ENCODE measurements at places on chromosomes 11 and 22.

- peak; percentile 54 for DNase-seq
These were observed 23.0 kb downstream of the ZFTA start for GRCh38 chr11:63745304-63746170.

- DNase-seq, result peak; percentile 73
These were observed 29.1 kb upstream of the TXNRD2 start for GRCh38 chr22:19970479-19971275.

GRCh38 chr11:130458410-130458729 lies 9.9 kb downstream of the ADAMTS15 start:
- no peak for DNase-seq

GRCh38 chr22:22698263-22698750 lies 53.9 kb downstream of the GGTLC2 start:
- no peak for DNase-seq

GRCh38 chr22:43825651-43826050 lies 13.5 kb upstream of the EFCAB6 start:
- DNase-seq, result no peak

GRCh38 chr22:28893810-28894209 lies 10.4 kb downstream of the ZNRF3 start:
- DNase-seq, result no peak

DNA sequence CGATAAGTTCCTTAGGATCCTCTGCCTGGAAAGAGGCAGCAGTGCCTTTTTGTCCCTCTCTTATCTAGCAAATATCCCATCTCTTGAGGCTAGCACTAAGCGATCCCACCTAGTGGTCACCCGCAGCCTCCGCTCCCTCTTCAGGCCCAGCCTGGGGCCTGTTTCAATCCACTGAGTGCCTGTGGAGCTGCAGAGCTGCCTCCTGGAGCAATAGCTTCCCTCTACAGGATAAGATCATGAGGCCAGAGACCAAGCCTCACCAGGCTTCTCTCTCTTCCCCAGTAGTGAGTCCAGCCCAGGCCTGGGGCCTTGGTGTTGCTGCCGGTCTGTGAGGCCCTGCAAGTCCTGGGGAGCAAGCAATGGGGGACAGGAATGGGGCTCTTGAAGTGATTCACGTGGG lies 65.8 kb downstream of the SLC22A12 start:
- no peak for DNase-seq

DNA sequence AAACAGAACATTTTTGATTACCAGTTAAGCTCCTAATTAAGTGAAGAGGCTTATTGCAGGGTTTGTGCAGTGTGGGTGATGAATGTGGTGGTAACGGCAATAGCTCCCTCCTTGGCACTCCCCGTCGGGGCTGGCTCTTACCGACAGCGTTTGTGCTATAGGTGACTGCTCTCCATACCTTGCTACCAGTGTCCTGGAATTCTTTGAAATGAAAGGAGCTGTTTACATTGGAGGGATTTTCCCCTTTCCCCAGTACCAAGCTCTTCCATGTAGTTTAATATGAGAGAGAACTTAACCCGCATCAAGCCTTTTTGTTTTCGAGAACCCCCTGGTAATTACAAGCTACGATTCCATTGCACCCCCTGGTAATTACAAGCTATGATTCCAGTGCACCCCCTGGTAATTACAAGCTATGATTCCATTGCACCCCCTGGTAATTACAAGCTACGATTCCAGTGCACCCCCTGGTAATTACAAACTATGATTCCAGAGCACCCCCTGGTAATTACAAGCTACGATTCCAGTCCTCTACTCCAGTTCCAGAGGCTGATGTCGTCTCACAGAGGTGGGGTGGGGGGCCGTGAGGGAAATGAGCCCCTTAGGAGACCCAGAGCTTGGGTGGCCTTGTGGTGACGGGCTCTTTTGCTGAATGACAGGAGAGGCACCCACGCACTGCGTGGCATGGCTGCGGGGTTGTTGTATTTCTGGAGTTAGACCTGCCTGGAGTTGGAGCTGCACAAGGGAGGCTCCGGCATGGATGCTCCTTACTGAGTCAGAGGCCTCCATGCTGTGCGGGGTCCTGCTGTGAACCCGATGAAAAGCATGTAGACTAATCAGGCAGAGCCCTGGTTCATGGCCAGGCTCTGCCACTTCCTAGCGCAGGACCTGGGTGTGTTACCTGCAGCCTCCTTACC lies 205.3 kb downstream of the TBC1D22A start:
- no peak for DNase-seq

- no peak for DNase-seq
These were observed 30.0 kb upstream of the SMCO4 start for GRCh38 chr11:93573184-93573583.

DNA sequence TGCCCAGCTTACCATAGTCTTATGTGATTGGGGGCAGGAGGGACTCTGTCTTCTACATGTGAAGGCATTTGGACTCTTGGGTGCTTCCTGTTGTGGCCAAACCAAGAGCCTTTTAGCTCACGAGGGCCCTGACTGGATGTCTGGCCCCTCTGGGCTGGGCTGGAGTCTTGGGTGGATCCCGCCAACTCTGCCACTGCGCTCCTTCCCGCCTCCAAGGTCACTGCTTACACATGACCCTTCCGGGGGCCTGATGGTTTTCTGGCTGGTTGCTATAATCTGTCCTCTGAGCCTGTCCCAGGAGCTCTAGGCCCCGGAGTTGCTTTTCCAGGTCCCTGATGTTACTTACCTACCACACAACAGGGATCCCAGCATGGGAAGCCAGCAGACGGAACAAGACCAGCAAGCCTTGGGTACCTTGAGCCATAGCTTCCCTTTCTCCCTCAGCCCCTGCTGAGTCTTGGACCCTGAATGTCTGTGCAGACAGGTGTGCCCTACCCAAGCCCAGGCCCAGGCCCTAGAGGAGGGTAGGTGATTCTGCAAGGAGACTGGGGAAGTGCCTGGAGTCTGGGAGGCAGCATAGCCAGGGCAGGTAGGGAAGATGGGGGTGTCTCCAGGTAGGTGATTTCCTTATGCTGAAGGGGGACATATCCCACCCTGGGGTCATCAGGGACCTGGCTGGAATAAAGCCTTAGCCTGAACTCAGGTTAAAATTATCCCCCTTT lies 100.3 kb downstream of the TSPAN18 start:
- DNase-seq, result no peak

- no peak for DNase-seq
These were observed 713 bp downstream of the TOP3B start for GRCh38 chr22:21981874-21982273.

Measured in cerebellar cortex (tissue), 1 donor.